Right cardiac atrium (tissue), 5 donors: ENCODE measurements at places on chromosomes 6 and 20.

DNA sequence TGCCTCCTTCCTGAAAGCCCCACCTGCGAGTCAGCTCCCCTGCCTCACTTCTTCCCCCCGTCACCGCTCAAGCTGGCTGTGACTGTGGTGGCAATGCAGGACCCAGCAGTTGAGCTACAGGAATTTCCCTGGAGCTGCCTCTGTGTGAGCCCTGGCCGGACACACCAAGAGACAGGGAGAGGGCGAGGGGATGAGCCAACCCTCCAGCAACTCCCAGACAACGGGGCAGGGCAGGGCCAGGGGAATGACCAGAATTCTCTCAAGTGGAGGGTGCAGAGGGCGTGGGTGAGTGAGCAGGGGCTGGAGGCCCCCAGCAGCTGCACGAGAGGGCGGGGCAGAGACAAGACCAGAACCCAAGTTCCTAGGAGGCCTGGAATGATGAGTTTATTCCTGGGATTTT, 4.9 kb upstream of the ARFGAP1 start:
- DNase-seq: no peak

- peak; percentile 81 for DNase-seq
These were observed 141.3 kb downstream of the PREX1 start for GRCh38 chr20:48686238-48687116.

- no peak for DNase-seq
These were observed 237.2 kb downstream of the CDKAL1 start for GRCh38 chr6:20771409-20771808.

DNA sequence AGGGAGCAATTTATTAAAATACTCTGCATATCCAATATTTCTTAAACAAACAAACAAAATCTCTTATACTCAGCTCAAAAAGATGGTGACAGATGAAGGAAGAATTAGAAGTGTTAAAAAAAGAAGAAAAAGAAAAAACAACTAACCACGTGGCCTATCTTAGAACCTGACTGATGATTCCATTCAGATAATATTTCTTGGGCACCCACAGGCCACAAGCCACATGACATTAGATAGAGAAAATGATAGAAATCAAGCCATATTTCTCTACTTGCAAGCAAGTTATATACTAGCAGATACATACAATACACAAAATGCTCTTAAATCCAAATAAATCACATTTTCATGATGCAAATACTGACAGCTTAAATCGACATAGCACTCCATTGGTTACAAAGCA, 14.5 kb upstream of the RAMACL start:
- no peak for DNase-seq

GRCh38 chr6:97461218-97461617, 178.2 kb upstream of the MMS22L start:
- DNase-seq: no peak

- DNase-seq: no peak
These were observed 77.8 kb downstream of the CD164 start for GRCh38 chr6:109304284-109305015.

- no peak for DNase-seq
These were observed 64.2 kb upstream of the CCN6 start for GRCh38 chr6:111989743-111990142.

- no peak for DNase-seq
These were observed 146.5 kb downstream of the ZMYND8 start for GRCh38 chr20:47209982-47210381.

DNA sequence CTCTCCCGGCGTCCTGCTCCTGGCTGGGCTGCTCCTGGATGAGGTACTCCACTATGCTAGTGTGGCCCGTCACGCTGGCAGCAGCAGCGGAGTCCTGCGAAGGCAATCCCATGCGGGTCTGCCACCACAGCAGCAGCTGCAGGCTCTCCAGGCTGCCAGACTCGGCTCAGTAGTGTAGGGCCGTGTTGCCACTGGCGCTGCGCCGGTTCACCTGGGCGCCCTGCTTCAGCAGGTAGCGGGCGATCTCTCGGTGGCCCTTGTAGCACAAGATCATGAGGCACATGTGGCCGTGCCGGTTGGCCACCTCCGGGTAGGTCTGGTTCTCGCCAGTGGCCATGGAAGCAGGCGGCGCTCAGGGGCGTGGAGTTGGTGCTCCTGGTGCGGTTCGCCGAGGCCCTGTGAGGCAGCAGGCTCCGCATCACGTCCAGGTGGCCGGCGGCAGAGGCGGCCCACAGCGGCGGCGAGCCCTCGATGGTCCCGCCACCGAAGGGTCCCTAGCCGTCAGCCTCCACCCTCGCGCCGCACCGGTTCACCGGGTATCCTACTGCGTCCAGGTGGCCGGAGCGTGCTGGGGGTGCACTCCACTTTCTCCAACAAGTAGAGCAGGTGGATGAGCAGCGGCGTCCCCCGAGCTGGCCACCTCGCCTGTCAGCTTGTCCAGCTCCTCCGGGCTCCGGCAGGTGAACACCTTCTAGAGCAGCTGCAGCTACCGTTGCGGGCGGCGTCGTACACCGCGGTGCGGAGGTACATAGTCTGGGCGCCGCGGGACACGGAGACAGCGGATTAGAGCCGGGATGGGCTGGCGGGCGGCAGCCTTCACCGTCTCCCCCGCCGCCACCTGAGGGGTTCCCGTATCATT, 19.8 kb downstream of the RFPL4B start:
- no peak for DNase-seq

- no peak for DNase-seq
These were observed 9.2 kb downstream of the ZHX3 start for GRCh38 chr20:41308290-41308711.

DNA sequence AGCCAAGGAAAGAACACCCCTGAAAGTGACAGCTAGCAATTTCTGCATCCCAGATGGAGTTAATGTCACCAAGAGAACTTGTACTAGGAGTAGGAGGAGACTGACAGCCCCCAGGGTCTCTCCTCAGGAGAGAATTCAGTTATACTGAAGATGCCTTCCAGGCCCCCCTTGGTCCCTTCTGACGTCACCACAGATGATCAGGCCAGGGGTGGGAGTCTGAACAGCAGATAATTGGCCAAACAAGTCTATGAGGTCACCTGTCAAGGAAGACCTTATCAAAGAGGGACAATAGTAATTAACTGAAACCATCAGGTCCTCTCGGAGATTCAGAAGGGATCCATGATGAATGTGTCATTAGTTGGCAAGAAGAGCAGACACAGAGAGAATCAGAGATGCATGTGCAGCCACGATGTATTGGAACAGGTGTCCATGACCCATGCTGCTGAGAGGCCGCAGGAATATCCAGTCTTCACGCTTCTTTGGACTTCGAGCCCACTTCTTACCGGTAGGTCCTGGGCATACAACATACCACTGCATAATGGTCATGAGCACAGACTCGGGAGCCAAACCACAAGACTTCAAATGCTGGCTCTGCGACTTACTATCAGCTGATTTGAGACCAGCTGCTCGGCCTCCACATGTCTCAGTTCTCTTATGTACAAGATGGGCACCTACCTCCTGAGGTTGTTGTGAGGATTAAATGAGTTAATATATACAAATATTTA, 10.2 kb downstream of the TRIM10 start:
- no peak for DNase-seq

GRCh38 chr6:125132058-125132457, 21.5 kb upstream of the TPD52L1 start:
- DNase-seq: no peak

GRCh38 chr20:63411151-63411897, 50.2 kb upstream of the CHRNA4 start:
- no peak for DNase-seq

DNA sequence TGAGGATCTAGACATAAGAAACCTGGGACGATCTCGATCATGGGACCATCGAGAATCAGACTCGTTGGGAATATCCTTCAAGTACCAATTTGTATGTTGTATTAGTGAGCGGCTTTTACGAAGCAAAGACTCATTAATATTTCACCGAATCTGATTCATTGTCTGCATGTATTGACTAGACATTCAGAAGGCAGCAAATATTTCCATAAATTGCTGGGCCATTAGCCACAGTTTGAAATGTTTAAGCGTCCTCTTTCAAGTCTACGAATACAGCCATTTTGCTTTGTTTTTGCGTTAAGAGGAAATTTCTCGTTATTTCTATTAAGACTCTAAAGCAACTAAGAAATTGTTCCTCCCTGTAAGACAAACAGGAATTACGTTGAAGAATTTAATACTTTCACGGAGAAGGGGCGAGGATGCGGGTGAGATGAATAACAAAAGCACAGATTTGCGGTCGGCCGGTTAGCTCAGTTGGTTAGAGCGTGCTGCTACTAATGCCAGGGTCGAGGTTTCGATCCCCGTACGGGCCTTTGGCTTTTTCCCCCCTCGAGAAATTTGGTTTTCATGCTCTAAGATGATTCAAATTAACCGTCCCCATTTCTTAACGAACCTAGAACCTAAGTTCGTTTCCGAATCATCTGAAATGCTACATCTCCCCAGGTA, 18.5 kb downstream of the POM121L2 start:
- no peak for DNase-seq

DNA sequence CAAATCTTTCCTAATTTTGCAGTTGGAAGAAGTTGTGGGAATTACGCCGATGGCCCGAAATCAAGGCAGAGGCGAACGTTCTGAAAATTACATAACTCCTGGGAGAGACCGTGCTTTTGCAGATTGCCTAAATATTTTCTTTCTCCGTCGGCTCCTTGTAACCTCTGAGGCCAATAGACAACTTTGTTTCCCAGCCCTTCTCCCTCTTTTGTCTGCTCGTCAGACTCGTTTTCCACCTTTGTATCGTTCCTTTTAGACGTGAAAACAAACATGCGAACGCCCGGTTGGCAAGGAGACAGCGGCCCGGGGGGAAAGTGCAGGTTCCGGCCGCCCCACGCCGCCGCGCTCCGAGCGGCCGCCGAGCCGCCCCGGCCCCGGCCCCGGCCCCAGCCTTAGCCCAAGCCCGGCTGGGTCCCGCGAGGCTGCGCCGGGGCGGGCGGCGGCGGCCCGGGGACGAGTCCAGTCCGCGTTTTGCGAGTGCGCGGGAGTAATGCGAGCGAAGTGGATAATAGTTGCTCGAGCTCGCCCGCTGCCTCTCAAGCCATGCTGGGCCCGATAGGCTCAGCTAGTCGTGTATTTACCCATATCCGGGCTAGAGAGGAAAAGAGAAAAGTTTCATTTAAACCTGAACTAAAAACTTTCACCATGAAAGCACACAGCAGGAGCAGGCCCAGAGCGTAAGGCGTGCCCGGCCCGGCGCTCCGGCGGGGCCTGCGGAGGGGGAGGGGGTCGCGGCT, at the start of gene ARID1B:
ARID1B (plus strand) TSS at position 539 of the 737 bp plus-strand sequence. CDS start 303 bp downstream, outside the sequence.
- DNase-seq: peak; percentile 94

DNA sequence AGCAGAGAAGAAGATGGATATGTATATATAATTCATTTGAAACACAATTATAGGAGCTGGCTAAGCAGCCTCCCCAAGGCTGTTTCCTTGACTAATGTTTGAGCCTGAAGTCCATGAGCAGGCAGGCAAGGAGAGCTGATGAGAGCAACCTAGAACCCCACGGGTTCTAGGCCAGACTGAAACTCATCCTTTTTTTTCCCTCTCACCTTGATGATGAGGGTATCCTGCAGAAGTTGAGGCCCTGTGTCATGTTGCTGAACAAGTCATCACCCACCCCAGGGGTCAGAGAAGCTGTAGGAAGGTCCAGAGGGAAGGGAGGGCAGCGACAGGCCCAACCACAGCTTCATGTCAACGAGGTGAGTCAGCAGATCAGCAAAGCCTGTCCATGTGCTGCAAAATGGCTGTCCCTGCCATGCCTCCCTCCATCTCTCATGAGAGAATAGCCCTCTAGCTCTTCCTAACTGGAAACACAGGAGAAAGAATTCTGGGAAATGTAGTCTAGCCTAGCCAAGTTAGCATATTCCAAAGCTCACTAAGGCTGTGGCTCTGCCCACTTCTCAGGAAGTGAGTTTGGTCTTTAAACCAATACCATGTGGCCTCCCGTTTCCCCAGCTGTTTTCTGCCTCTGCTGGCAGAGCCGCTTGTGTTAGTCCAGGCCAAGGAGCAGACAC, 91.3 kb upstream of the DTNBP1 start:
- DNase-seq: no peak

DNA sequence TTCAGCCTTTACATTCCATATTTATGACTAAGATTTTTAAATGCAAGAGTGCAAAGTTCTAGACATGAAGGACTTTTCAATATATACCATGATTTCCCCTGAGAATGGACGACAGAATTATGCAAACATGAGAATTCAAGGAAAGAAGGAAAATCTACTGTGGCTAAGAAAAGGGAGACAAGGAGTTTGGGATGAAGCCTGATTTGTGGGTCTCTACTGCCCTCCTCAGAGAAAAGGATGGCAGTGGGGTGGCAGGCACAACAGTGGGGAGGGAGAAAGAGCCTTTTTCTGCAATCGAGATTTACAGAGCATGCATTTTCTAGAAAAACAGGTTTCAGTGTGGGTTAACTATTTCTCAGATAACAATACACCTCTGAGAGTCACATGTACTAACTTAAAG, 466.9 kb upstream of the NRSN1 start:
- DNase-seq: no peak

DNA sequence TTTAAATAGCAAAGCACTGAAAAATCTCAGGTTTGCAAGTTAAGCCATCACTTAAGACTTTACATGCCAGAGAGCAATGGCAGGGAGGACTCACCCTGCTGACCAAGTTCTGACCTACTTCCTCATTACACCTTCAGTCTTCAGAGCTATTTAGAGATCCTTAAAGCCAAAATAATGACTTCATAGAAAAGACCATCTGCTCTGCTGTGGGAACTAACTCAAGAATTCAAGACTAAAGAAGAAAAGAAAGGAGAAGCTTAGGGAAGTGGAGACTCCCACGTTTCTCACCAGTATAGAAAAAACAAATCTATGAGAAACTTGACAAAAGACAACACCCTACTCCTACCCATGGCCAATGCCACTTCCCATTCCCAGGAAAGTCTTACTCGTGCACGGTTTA, 28.6 kb downstream of the XPO5 start:
- DNase-seq: no peak

GRCh38 chr20:37265152-37265551, 3.5 kb upstream of the GHRH start:
- DNase-seq: no peak

GRCh38 chr6:52423448-52423847, 3.3 kb downstream of the EFHC1 start:
- no peak for DNase-seq

DNA sequence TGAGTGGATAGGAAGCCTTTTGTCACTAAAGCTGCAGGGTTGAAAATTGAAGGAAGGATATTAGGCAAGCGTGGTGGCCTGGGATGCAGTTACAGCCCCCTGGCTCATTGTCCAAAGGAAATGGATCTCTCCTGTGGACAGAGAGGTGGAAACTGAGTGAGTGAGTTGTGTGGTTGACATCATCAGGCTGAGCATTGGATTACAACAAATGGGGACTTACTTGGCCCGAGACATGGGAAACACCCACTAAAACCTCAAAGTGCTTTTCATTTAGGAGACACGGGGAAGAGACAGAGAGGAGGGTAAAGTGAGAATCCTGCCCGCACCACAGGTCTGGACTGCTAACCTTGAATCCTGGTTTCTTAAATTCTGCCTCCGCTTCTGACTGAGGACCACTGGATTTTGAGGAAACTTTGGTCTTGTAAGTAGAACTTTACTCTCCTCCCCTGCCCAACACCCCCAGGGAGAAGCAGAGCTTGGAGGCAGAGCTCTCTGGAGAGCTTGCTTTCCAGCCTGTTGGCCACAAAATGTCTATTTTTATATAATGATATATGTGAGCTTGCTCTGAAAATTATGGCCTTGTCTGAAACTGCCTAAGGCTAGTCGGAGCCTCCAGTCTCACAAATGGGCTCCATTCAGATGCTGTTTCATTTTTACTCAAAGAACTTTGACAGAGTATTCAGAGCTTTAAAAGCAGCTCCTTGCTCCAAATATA, at the start of gene PKIG:
PKIG (plus strand) TSS at position 269 of the 715 bp plus-strand sequence. CDS start 31,978 bp downstream, outside the sequence.
- DNase-seq: no peak

GRCh38 chr6:83597051-83597450, 84.7 kb downstream of the PRSS35 start:
- DNase-seq: no peak
